Ovary (tissue), 10 donors: ENCODE measurements at places on chromosomes 7 and 10. TPM values are rescaled to one million over a fixed set of nuclear protein-coding genes. Genes with fewer than 3 reads are reported as not detected.

Gene CRYGN
- 2.3 TPM for total RNA-seq

Gene SPDYE5
- total RNA-seq: not detected

Gene CRTAC1
- 1.6 TPM for total RNA-seq

Gene MALRD1
- 2.3 TPM for total RNA-seq

Gene MRC1
- 6.6 TPM for total RNA-seq

Gene SEMA4G
- total RNA-seq: 9.2 TPM

Gene ANKRD1
- 0.84 TPM for total RNA-seq

DNA sequence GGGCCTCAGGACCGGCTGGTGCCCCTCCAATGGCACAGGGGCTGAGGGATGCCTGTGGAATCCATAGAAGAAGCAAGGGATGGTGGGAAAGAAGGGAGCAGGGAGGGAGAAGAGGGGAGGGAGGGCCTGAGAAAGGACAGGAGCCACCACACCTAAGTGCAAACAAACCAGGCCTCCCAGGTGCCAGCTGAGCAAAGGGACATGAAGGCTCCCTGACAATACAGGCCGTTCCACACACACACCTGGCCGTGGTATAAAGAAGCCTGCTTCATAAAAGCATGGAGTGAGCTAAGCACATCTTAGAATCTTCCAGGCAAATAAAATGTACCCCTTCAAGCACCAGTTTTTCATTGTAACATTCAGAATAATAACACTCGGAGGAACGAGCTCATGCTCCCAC is 54.0 kb downstream of the OAT start:
- H3K4me1 ChIP-seq: no peaks in the 10 kb centered on the region
- H3K27me3 ChIP-seq: no peaks in the 10 kb centered on the region
- no peak for DNase-seq
- no peaks in the 10 kb centered on the region for H3K36me3 ChIP-seq

DNA sequence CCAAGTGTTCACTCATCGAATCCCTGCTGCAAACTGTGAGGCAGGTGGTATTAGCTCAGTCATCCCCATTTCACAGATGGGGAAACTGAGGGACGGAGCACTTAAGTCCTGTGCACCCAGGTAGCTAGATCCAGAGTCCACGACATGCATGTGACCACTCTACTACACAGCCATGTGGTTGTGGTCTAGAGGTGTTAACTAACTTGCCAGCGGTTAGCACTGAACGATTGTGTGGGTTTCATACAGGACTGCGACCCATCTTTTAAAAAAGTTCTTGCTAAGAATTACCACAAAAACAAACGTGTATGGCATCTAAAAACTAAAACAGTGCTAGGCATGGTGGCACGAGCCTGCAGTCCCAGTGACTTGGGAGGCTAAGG is 16.1 kb upstream of the ABCC2 start:
- no peaks in the 10 kb centered on the region for H3K36me3 ChIP-seq
- H3K27me3 ChIP-seq: no peaks in the 10 kb centered on the region
- DNase-seq: no peak
- H3K4me1 ChIP-seq: no peaks in the 10 kb centered on the region

GRCh38 chr7:35565927-35566326 is 129.0 kb downstream of the HERPUD2 start:
- no peaks in the 10 kb centered on the region for H3K4me1 ChIP-seq
- no peak overlapping the region for H3K27ac ChIP-seq
- H3K27me3 ChIP-seq: no peaks in the 10 kb centered on the region
- no peak overlapping the region for H3K4me3 ChIP-seq

GRCh38 chr10:68560186-68560942 is at the start of gene TET1:
TSS of gene TET1 (plus strand) at chr10:68560337. CDS start at chr10:68572339, 12,002 bp downstream.
- peak within 1 kb of the TSS; percentile 67 for H3K4me3 ChIP-seq
- DNase-seq: peak; percentile 47
- no peaks in the 10 kb centered on the region for H3K4me1 ChIP-seq
- H3K27ac ChIP-seq: no peak within 1 kb of the TSS
- H3K36me3 ChIP-seq: no peaks in the 10 kb centered on the region
- H3K27me3 ChIP-seq: no peaks in the 10 kb centered on the region

DNA sequence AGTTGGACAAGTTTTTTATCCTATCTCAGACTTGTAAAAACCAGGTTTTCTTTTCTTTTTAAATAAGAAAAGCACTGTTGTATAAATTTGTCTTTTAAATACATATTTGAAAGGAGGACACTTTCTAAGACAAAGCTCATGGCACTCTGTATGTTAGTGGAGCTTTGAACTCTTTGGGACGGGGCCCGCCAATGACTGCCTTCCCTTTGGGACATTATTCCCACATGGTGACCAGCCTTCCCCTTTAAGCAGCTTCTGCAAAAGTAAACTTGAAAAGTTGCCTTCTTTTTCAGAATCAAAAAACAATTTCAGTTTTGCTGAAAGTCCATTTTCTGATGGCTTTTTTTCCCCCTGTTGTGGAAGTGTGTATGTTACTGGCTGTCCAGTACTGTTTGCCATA is 1.8 kb downstream of the CUX1 start:
- no peak for DNase-seq
- no peaks in the 10 kb centered on the region for H3K27me3 ChIP-seq
- H3K4me3 ChIP-seq: no peak overlapping the region
- peaks cover 3% of the 10 kb centered on the region for H3K4me1 ChIP-seq
- H3K36me3 ChIP-seq: no peaks in the 10 kb centered on the region

DNA sequence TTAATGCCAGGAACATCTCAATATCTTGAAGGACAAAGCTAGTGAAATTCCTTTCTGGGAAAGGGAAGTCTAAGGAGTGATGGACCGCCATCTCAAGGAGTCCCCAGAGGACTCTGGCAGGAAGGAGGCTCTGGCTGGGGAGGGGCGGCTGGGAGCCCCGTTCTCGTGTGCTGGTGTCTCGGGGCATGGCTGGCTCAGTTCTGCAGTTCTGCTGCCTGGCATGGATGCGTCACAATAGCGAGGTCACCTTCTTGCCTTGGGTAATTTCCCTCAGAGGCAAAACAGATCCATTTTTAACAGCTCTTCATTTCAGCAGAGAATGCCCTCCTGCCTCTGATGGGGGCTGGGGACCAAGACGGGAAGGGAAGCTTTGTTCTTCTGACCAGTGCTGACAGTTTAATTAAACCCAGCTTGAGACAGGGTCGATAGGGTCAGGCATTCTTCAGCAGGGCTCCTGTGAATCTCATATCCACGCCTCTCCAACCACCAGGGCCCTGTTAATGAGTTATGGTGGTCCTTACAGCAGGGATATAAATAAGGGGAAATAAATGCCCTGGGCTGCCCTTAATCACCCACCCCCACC is 35.7 kb downstream of the SLIT1 start:
- H3K27ac ChIP-seq: no peak overlapping the region
- no peaks in the 10 kb centered on the region for H3K4me1 ChIP-seq
- no peaks in the 10 kb centered on the region for H3K36me3 ChIP-seq
- H3K4me3 ChIP-seq: no peak overlapping the region
- no peak for DNase-seq

- no peaks in the 10 kb centered on the region for H3K27me3 ChIP-seq
- H3K36me3 ChIP-seq: no peaks in the 10 kb centered on the region
- DNase-seq: no peak
- H3K27ac ChIP-seq: no peak overlapping the region
These were observed 11.5 kb upstream of the GATA3 start for GRCh38 chr10:8042721-8043568.
